ENCODE measurements at places on chromosomes 7 and 10.

DNA sequence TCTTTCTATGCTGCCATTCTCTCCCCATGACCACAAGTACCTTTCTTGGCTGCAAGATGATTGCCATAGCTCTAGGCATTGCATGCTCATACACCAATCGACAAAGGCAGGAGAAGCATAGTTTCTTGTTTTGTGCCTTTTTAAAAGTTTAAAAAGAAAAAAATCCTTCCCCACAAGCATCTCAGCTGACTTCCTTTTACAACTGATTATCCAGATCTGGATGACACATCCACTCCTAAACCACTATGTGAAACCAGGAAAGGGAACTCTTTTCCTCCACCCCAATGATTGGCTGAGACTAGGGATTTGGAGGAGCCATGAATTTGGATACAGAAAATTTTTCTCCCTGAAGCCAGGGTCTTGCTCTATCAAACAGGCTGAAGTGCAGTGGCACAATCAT, 14.5 kb upstream of the LRRC4 start:
- no peak for DNase-seq

DNA sequence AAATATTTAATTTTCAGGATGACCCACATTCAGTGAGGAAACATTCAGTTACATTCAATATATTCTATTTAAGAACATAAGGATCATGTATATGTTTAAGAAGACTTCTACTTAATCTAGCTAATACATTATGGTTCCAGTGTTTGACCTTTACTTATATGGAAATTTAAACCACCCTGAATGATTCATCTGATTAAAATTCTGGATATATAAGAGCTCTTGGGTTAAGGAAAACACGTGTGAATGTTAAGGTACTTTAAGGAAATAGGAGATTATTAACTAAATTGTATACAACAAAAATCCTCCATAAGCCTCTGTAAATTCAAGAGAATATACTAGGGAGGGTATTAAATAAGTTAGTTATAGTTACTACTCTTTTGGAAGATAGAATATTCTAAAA, 40.9 kb downstream of the HDAC9 start:
- no peak for DNase-seq

DNA sequence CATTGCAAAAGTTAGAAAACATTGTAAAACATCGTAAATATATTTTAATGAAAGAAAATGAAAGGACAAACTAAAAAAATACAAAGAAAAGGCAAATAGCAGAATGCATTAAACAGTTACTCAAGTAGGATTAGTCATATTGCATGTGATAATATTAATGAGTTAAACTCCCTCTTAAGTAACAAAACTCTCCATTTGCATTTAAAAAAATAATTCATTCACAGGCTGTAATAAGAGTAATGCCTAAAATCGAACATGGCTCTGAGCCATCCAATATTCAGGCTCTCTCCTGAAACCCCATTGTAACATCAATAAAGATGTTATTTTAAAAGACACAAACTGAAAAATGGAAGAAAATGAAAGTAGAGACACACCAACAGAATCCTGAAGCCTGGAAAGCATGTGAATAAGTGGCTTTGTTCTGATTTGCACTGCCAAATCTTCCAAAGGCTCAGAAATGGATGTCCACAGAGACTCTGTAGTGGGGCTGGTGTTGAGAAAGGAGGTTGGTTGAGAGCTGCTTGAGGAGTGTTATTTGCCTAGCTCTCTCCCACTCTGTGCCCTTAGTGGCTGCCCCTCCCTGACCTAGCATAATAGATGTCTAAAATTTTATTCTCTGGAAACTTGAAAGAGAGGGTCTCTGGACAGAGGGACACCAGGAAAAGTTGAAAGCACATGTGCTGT, 268.3 kb upstream of the MEOX2 start:
- DNase-seq, result no peak

DNA sequence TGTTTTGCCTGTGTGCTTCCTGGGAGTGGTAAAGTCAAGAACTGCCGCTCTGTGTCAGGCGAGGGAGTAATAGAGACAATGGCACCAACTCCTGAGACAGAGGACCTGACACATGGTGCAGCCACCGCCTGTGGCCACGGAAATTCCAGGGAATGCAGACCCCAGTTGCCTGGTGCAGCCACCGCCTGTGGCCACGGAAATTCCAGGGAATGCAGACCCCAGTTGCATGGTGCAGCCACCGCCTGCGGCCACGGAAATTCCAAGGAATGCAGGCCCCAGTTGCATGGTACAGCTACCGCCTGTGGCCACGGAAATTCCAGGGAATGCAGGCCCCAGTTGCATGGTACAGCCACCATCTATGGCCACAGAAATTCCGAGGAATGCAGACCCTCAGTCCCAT, 8.7 kb downstream of the DIP2C start:
- DNase-seq, result no peak

DNA sequence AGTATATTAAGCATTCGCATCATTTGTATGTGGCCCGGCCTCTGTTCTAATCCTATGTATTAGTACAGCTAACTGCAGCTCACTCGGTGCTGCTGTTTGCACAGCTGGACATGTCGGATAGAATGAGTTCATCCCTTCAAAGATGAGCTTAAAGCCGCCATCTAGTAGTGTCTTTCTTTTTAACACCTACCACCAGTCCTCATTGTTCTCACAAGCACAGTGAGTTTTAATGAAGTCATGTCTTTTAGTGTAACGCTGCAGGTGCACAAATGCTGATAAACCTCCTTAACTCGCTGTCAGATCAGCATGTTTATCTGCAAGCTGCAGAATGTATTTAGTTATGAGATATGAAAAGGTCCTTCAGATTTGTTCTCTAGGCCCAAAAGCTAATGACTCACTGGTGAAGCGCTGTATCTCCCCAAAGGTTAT, 247.5 kb downstream of the MTERF1 start:
- DNase-seq, result no peak
